Stimulated activated CD4-positive, alpha-beta T cell treated with anti-CD3 and anti-CD28 coated beads, Interleukin-15, amount 100 ng/mL, for 1 hour (primary cell): ENCODE measurements at places on chromosomes 12 and 14.

GRCh38 chr12:84661786-84662185, 250.8 kb downstream of the SLC6A15 start:
- no peak for DNase-seq

DNA sequence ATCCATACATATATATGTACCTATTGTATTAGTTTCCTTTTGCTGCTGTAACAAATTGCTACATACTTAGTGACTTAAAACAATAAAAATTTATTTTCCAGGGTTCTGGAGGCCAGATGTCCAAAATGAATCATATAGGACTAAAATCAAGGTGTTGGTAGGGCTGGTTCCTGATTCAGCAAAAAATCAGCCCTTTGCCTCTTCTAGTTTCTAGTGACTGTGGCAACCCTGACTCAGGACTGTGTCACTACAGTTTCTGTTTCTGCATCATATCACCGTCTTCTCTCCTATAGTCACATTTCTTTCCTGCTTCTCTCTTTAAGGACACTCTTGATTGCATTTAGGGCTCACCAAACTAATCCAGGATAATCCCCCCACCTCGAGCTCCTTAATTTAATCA, 386.3 kb upstream of the TBX3 start:
- no peak for DNase-seq

- no peak for DNase-seq
These were observed 347.2 kb downstream of the MED13L start for GRCh38 chr12:115930336-115930735.

DNA sequence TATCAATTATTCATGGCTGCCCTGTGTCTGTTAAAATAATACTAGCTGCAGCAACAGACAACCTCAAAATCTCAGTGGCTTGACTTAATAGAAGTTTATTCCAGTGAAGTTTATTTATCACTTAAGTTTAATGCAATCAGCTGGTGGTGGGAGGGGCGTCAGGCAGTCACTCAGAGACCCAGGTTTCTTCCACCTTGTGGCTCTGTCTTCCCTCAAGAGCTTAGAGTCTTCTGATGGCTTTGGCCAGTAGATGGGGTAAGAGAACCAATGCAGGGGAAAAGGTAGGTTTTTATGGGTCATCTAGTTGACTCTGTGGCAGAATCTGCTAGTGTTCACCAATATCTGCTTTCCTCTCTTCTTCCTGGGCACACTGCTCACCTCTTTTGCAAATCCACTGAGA, 668.9 kb downstream of the AACS start:
- DNase-seq, result no peak

DNA sequence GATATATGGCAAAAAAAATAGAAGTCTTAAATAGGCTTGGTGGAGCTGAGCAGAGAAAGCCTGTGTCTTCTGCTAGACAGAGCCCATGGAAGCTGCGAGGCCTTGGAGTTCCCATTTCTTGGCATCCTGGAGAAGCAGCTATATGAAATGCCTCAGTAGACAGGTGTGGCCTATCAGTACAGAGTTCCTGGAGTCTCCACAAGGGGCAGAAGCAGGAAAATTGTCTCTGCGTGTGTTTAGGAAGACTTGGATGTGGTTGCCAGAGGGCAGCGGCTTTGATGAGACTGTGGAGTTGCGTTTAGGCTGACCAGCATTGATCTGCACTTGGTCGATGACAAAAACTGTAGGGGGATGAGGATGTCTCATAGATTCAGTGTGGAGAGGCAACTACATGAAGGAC, 334.5 kb upstream of the SEL1L start:
- no peak for DNase-seq

GRCh38 chr12:48907245-48907644, 18.0 kb downstream of the FKBP11 start:
- no peak for DNase-seq

DNA sequence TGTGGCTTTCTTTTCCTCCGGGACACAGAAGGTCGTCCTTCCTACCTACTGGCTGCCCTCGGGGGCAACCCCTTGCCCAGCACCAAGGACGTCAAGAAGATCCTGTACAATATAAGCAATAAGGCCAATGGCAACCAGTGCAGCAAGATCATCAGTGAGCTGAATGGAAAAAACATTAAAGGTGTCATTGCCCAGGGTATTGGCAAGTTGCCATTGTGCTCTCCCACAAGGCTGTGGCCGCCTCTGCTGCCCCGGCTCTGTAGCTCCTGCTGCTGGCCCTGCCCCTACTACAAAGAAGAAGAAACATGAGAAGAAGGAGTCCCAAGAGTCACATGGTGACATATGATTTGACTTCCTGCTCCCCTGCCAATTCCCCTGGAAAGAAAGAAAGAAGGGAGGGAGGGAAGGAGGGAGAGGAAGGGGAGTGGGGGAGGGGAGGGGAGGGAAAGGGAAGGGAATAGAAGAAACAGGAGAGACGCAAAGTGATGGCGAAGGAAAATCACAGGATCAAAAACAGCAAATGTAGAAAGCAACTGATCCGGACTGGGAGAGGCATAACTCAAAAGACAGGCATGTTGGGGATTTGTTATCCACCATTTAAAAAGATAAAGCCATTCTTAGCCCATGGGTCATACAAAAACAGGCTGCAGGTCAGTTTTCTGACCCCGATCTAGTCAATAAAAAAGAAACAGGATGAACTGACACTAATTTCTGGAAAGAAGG, 61.3 kb upstream of the RESF1 start:
- DNase-seq, result no peak

GRCh38 chr14:105187116-105187515, 6.0 kb upstream of the NUDT14 start:
- DNase-seq, result no peak
